NCI-H1930 (cell line): ENCODE measurements at places on chromosomes 12 and 14.

GRCh38 chr14:56461276-56462275 lies 118.0 kb upstream of the TMEM260 start:
- no peak for DNase-seq

DNA sequence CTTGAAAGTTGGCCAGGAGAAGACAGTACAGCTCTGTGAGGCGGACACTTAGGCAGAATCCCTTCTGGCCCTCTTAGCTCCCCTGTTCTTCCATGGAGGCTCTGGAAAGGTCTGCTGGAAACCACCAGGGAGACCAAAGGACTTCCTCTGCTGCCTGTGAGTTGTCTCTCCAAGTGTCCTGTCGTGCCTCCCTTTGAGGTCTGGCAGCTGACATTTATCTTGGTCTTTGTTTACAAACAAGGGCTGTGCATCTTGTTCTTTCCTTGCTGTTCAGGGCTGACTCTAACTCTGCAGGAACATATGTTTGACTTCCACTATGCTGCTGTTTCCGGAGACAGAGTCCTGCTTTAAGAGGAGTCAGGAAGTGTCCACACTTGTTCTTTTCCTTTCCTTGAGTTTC lies 159.9 kb upstream of the FRMD6 start:
- no peak for DNase-seq

GRCh38 chr14:68779761-68780323 lies 13.0 kb downstream of the ZFP36L1 start:
- no peak for DNase-seq

DNA sequence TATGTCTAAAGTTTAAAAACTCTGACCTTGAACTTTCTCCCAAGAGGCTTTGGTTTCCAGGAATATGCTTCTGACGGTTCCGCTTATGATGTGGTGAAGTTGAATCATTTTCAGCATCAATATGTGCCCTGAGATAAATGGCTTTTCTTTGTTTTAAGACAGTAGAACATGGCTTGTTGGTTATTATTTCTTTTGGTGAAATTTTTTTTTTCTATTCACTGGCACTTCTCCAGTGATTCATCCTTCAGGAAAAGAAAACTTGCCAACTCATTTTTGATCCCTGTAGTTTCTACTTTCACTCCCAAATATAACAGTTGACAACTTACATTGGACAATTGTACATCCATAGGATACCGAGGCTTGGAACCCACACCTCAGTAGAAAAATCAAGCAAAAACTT lies 1301.2 kb upstream of the FLRT2 start:
- no peak for DNase-seq

- DNase-seq, result no peak
These were observed 234.8 kb downstream of the PIK3C2G start for GRCh38 chr12:18496156-18496555.

GRCh38 chr14:55641290-55641689 lies 61.3 kb downstream of the KTN1 start:
- no peak for DNase-seq

- no peak for DNase-seq
These were observed 9.1 kb upstream of the CCDC198 start for GRCh38 chr14:57502586-57503254.

DNA sequence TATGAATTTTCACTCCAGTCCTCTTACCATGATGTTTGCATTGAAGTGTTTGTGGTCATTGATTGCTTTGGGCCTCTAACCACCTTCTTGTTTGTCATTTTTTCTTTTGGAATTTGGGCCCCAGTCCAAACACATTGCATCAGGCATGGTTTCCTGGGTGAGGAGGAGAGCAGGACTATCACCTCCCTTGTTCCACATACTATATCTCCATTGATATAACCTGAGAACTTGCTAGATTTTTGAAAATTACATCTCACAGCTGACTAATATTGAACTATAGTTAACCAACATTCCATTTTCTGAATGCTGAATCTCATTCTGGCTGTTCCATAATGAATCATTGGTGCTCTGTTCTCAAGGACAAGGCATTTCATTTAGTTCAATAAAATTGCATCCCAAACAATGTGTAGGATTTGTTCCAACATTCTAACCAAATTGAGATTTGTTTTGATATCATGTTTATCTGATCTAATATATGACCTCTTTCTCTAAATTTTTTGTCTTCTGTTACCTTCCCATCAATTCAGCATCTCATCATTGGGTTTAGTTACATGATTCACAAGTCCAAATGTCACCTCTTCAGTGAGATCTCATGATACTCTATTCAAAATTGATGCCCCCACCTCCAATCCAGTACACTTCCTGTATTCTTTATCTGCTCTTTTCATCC lies 329.0 kb downstream of the ZFP36L1 start:
- no peak for DNase-seq

- no peak for DNase-seq
These were observed 28.9 kb upstream of the EML1 start for GRCh38 chr14:99764222-99764706.

DNA sequence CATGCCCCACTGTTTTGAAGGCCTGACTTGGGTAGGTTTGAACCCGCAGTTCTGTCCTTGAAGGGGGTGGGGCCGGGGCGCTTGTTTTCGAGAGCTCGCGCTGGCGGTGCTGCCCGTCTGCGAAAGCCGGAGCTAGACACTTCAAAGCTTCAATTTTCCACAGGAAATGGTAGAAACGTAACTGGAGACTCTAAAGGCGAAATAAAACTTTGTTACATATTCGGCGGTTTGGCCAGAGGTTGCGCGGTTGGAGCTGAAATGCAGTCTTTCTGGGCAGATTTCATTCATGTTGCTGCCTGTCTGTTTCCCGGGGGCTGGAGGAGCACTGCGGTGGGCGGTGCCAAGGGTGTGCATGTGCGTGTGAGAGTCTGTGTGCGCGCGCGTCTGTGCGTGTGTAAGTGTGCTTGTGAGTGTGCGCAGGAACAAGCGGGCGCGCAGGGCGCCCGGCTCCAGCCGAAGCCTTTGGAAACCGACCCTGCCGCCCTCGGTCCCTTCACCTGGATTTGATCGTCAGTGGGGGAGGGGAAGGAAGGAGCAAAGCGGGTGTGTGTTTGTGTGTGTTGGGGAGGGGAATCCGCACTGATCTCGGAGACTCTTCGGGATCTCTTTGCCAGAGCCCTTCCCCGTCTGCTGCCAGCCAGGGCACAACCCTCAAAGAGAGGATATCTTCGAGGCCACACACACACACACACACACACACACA lies 227.7 kb upstream of the CRY1 start:
- DNase-seq, result no peak

DNA sequence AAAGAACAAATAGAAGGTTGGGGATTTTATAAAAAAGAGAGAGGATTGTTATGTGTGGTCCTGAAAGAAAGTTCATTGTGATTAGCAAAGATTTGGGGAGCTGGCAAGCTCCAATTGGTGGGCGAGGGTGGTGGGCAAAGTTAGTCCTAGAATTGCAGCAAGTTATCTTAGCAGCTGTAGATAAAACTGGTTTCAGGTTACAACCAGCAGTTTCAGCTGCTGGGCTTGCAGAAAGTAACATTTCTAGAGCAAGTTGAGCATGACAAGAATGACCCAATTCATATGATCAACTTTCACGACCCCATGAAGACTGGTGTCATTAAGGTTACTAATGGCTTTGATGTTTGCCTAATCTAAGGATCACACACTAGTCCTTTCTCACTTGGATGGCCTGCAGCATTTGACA lies 177.9 kb upstream of the NUDT4 start:
- no peak for DNase-seq

GRCh38 chr12:54654926-54655325 lies 6.8 kb upstream of the DCD start:
- no peak for DNase-seq
